Skeletal muscle cell (primary cell): ENCODE measurements at places on chromosomes 4 and X.
A peak's percentile ranks its signal among the peaks of the same experiment; 100 is the strongest.

GRCh38 chr4:65521666-65522065 is 148.6 kb downstream of the EPHA5 start:
- no peak for DNase-seq

- no peak for DNase-seq
These were observed 114.0 kb upstream of the SH3RF1 start for GRCh38 chr4:169384779-169385178.

GRCh38 chrX:5490786-5491563 is 737.7 kb downstream of the NLGN4X start:
- no peak for DNase-seq

- DNase-seq, result no peak
These were observed 468.6 kb downstream of the INPP4B start for GRCh38 chr4:142377342-142378091.

DNA sequence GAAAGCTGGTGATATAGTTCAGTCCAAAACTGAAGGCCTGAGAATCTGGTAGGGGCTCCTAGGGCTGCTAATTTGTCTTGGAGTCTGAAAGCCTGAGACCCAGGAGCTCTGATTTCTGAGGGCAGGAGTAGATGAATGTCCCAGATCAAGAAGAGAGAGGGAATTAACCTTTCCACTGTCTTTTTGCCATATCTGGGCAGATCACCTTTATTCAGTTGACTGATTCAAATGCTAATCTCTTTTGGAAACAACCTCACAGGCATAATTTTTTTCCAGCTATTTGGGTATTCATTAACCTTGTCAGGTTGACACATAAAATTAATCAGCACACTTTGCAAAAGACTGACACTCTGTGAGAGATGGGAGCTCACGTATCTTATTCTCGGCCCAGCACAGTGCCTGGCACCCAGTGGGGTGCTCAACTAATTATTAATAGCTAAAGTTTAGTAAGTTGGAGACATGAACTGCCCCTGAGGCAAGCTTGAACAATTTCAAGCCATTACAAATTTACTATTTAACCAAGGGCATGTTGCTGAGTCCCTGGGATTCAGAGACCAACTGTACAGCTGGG is 114.3 kb downstream of the CPEB2 start:
- no peak for DNase-seq

DNA sequence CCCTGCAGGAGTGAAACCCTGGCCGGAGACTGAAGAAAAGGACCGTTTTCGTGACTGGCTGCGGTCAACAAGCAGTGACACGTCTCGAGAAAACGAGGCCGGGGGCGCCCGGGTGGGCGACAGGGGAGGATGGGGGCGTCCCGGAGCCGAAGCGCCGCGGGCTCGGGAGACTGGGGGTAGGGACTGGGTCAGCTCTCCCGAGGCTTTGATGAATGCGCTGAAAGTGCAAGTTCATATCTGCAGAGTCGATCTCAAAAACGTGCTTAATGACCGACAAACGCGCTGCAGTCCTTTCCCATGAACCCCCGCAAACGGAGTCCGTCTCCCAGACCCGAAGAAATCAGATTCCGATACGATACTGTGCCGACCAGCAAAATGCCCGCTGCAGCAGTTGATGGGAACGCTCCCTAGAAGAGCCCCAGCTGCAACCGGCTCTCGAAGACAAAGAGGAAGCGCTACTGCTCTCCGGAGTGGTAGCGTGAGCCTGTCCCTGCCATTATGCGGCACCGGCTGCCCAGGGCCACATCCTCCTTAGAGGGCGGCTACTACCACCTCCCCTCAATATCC is 806 bp upstream of the CD99L2 start:
- no peak for DNase-seq

GRCh38 chr4:75997081-75997480 is 6.3 kb upstream of the SDAD1 start:
- DNase-seq, result no peak

GRCh38 chr4:134260126-134260525 is 58.5 kb upstream of the PABPC4L start:
- DNase-seq, result no peak

DNA sequence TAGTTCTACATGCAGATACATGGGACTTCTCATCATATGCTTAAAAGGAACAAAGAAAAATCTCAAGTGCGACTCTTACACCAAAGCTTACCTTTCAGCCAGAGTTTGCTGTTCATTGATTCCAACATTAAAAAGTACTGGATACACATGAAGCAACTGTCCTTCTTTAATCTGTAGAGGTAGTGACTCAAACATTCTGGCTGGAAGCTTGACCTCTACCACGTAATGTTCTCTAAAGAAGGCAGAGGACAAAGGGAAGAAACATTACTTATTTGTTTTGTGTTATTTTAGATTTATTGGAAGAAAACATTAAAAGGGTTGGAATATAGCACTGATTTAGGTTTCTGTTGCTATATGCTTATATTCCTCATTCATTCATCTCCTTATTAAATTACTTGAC is 476.1 kb downstream of the IL15 start:
- DNase-seq, result peak; percentile 32

GRCh38 chr4:86388252-86388651 is 28.4 kb upstream of the MAPK10 start:
- no peak for DNase-seq

DNA sequence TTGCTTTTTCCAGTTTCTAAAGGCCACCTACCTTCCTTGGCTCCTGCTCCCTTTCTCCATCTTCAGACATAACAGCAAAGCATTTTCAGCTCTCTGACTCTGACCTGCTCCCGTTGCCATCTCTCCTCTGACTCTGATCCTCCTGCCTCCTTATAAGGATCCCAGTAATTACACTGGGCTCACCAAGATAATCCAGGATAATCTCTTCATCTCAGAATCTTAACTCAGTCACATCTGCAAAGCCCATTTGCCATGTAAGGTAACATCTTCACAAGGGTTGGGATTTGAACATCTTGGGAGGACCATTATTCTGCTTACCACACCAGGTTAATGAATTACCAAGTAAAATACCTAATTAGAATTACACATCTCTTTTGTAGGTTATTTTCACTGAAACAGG is 41.3 kb upstream of the MAGED1 start:
- DNase-seq, result no peak
